Central memory CD8-positive, alpha-beta T cell (primary cell): ENCODE measurements at places on chromosomes 5 and 9.

GRCh38 chr5:172768098-172768572, 2.9 kb downstream of the DUSP1 start:
- peak overlapping the region; percentile 94 for H3K4me3 ChIP-seq
- H3K27me3 ChIP-seq, result no peaks in the 10 kb centered on the region
- peaks cover 79% of the 10 kb centered on the region for H3K4me1 ChIP-seq
- peak overlapping the region; percentile 99 for H3K27ac ChIP-seq
- no peak for DNase-seq
- peaks cover 82% of the 10 kb centered on the region for H3K36me3 ChIP-seq

DNA sequence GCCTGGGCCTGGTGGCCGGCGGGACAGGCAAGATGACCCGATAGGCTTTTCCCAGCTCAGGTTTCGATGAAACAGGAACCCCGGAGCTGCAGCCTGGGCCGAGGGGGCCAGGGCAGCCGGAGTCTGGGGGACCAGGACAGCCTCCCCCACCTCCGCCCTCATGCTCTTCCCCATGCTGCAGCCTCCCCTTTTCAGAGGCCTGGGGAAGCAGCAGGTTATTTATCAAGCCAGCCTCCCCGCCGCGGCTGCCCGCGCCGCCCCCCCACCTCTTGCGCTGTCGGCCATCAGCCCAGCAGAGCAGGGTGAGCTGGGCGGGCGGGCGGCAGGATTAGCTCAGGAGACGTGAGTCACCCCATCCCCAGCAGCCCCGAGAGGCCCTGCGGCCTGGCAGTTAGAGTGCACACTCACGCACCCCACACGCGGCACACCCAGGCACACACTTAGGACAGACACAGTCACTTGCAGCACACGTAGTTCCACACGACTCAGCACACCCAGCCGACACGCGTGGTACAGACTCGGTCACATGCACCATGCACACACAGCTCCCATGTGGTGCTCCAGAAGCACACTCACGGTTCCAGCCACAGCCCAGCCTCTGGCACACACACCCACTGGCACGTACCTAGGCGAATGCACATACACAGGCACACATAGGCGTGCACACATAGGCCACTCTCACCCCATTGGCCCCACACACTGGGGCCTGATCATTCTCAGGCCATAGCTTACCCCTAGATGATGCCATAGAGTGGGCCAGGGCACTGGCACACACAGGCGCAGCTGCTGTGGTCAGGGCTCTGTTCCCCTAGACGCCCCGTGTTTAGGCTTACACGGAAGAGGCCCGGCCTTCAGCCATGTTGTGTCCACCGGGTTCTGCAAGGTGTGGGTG, 13.0 kb downstream of the CXXC5 start:
- no peak overlapping the region for H3K4me3 ChIP-seq
- DNase-seq, result no peak
- no peaks in the 10 kb centered on the region for H3K36me3 ChIP-seq

- H3K27ac ChIP-seq, result no peak overlapping the region
- no peak for DNase-seq
- H3K27me3 ChIP-seq, result peaks cover 12% of the 10 kb centered on the region
- no peaks in the 10 kb centered on the region for H3K4me1 ChIP-seq
- H3K4me3 ChIP-seq, result no peak overlapping the region
- no peaks in the 10 kb centered on the region for H3K36me3 ChIP-seq
Measured at GRCh38 chr5:150295741-150296486, 6.3 kb upstream of the CAMK2A start.

- H3K36me3 ChIP-seq, result no peaks in the 10 kb centered on the region
- H3K4me1 ChIP-seq, result peaks cover 15% of the 10 kb centered on the region
- no peak overlapping the region for H3K4me3 ChIP-seq
- no peak overlapping the region for H3K27ac ChIP-seq
- no peaks in the 10 kb centered on the region for H3K27me3 ChIP-seq
Measured at GRCh38 chr9:125754096-125754495, 6.9 kb downstream of the PBX3 start.

GRCh38 chr9:114369216-114370130, 18.3 kb downstream of the AKNA start:
- DNase-seq, result no peak
- H3K4me1 ChIP-seq, result peaks cover 61% of the 10 kb centered on the region
- H3K36me3 ChIP-seq, result peaks cover 88% of the 10 kb centered on the region
- H3K4me3 ChIP-seq, result peak overlapping the region; percentile 40
- H3K27ac ChIP-seq, result peak overlapping the region; percentile 80

GRCh38 chr9:106828070-106828469, 34.9 kb upstream of the ZNF462 start:
- DNase-seq, result no peak
- H3K27ac ChIP-seq, result no peak overlapping the region
- H3K4me1 ChIP-seq, result no peaks in the 10 kb centered on the region
- no peaks in the 10 kb centered on the region for H3K27me3 ChIP-seq

DNA sequence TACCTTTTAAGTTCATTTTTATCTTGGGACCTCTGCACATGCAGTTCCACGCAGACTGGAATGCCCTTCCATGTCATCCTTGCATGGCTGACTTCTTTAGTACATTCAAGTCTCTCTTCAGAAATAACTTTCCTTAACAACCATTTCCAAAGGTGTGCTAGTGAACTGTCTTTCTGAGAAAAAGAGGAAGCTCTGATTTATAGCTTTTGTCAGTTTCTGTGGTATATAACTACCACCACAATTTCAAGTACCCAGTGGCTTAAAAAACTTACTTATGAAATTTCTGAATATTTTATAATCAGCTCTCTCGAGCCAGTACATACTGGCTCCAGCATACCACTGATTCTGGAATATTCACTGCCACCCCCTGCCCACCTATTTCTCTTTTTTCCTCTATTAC, 1613.8 kb downstream of the MAT2B start:
- H3K27ac ChIP-seq, result no peak overlapping the region
- no peak for DNase-seq
- no peaks in the 10 kb centered on the region for H3K4me1 ChIP-seq
- no peaks in the 10 kb centered on the region for H3K36me3 ChIP-seq
- H3K27me3 ChIP-seq, result no peaks in the 10 kb centered on the region

DNA sequence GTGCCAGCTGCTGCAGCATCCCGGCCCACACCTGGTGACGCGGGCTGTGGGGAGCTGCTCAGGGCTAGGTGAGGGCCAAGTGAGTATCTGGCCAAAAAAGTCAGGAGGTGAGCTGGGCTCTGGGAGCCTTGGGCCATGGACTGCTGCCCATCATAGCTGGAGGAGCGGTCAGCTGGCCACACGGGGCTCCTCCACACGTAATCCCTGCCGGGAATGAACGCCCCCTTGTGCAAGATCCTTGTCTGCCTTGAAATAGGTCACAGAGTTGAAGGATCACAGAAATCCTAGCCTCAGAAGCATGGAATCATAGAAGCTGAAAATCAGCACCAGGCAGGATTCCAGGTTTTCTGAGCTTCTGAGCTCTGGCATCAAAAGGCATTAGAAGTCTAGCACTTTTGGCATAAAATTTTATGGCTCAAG, 16.8 kb upstream of the COL27A1 start:
- DNase-seq, result no peak
- H3K36me3 ChIP-seq, result no peaks in the 10 kb centered on the region
- peaks cover 42% of the 10 kb centered on the region for H3K27me3 ChIP-seq
- no peak overlapping the region for H3K4me3 ChIP-seq
- H3K27ac ChIP-seq, result no peak overlapping the region
- no peaks in the 10 kb centered on the region for H3K4me1 ChIP-seq

DNA sequence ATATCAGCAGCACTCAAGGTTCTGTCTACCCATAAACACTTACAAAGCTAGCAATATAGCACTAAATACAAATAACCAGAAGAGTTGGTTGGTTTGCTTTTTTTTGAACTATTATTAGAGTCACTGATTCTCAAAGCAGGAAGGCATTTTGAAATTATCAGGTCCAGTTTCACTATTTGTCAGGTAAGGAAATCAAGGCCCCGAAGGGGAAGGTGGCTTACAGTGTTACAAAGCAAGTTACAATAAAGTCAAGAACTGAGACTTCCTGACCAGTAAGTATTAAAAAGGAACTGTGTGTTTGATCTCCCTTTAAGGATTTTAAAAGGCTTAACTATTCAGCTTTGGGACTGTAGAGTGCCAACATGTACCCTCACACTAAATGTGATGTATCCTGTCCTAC, 10.8 kb downstream of the C5orf15 start:
- H3K4me1 ChIP-seq, result peaks cover 16% of the 10 kb centered on the region
- no peak for DNase-seq
- H3K27me3 ChIP-seq, result no peaks in the 10 kb centered on the region
- no peak overlapping the region for H3K27ac ChIP-seq

GRCh38 chr9:106286249-106286648, 576.7 kb upstream of the ZNF462 start:
- no peaks in the 10 kb centered on the region for H3K27me3 ChIP-seq
- H3K4me3 ChIP-seq, result no peak overlapping the region
- H3K36me3 ChIP-seq, result no peaks in the 10 kb centered on the region
- no peak for DNase-seq
- H3K27ac ChIP-seq, result no peak overlapping the region

DNA sequence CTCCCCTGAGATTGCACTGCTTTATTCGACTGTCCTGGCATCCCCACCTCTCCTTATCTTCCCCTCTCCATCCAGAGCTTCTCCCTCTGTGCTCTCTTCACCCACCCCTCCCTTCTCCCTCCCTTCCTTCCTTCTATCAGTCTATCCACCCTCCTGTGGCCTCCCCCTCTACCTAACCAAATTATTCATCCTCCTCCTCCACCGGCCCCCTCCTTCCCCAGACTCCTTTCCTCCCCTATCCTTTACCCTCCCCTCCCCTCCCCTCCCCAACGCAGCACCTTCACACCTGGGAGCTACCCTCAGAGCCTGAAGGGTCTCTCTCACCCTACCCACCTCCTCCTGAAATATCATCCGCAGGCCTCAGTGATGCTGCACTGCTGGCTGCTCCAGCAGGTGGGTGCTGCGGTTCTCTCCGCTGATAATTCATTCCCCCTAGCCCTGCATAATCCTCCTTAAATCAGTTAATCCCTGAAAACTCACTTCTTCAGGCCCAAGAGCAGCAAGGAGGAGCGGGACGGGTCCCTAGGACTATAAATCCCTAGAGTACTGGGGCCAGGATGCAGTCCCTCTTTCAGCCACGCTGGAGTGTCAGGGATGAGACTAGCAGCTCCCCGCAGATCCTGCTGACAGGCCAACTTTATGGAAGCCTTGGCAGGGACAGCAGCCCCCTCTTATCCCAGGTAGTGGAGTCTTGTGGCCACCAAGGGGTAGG, 97.8 kb downstream of the PCDH1 start:
- no peaks in the 10 kb centered on the region for H3K4me1 ChIP-seq
- H3K36me3 ChIP-seq, result peaks cover 1% of the 10 kb centered on the region
- peaks cover 20% of the 10 kb centered on the region for H3K27me3 ChIP-seq
- DNase-seq, result no peak

DNA sequence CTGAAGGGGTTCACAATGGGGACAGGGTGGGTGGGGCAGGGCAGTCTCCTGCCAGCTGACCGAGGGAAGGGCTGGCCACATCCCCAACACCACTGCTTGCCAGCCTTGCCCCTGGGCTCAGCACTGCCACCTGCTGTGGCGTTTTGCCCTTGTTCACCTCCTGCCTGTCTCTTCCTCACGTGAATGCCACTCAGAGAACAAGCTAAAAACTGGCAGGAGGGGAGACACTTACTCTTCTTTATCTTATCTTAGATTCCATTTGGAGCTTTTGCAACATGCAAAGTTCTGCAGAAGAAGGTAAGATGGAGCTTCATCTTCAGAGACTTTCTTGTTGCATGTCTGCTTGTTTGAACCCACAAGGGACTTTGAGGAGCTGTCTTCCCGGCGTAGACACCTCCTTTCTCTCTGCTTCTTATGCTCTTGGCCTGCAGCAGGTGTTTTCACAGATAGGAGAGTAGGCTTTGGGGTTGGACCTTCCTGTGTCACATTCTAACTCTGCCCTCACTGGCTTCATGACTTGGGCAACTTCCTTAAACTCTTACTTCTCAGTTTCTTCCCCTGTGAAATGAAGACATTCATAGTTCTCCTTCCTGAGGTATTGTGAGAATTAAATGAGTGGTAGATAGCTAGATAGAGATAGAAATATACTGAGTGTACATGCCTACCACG, 4.1 kb downstream of the LRSAM1 start:
- DNase-seq, result no peak
- no peaks in the 10 kb centered on the region for H3K27me3 ChIP-seq
- H3K4me1 ChIP-seq, result peaks cover 23% of the 10 kb centered on the region

DNA sequence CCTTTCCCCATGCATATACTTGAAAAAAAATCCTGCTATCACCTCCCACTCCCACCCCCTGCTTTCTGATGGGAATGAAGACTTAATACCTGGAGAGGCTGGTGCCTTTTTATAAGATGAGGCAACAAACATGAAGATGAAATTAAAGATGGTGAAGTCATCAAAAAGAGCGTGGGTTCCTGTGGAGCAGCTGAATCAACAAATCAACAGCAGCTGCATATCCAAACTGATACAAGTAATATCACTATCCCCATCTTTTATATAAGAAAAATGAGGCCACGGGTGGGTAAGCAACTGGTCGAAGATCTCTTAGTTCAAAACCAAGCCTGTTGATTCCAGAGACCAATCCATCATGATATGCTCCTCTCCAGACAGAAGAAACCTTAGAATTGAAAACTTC, 268.5 kb downstream of the ENC1 start:
- no peaks in the 10 kb centered on the region for H3K36me3 ChIP-seq
- no peak overlapping the region for H3K4me3 ChIP-seq
- no peaks in the 10 kb centered on the region for H3K27me3 ChIP-seq
- H3K4me1 ChIP-seq, result no peaks in the 10 kb centered on the region
- H3K27ac ChIP-seq, result no peak overlapping the region
- no peak for DNase-seq

GRCh38 chr5:11482011-11482410, 422.2 kb downstream of the CTNND2 start:
- no peak for DNase-seq
- H3K27me3 ChIP-seq, result no peaks in the 10 kb centered on the region
- no peak overlapping the region for H3K4me3 ChIP-seq
- H3K36me3 ChIP-seq, result peaks cover 1% of the 10 kb centered on the region
- H3K27ac ChIP-seq, result no peak overlapping the region

DNA sequence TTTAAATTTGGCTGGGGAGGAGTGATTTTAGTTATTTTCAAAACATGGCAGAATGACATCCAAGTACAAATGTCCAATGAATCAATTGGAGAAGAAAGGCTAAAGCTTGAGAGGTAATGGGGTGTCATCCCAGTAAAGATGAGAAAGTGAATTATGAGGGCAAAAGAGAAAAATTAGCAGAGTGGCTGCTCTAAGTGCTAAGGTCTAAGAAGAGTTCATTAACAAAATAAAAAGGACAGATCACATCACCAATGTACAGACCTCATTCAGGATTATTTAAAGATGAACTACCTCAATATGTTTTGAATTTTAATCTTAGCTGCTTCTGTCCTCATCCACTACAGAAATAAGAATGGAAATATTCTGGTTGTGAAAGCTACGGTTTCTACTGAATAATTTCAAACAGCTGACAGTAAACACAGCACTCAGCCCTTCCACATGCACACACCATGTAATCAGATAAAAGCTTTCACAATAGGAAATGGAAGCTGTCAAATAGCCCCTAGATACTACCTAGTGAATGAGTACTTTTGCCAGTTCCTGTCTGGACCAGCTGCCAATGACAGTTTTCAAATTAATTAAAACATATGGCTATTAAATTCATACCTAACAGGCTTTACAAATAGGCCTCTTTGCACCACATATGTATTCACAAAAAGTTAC, 171.5 kb downstream of the SSBP2 start:
- no peak overlapping the region for H3K4me3 ChIP-seq
- H3K4me1 ChIP-seq, result peaks cover 9% of the 10 kb centered on the region
- no peaks in the 10 kb centered on the region for H3K27me3 ChIP-seq

- DNase-seq, result no peak
- no peak overlapping the region for H3K27ac ChIP-seq
- H3K36me3 ChIP-seq, result peaks cover 5% of the 10 kb centered on the region
Measured at GRCh38 chr9:95517559-95518425, 1.0 kb upstream of the PTCH1 start.
